ENCODE measurements at places on chromosomes 6 and 20. TPM values are rescaled to one million over a fixed set of nuclear protein-coding genes. Genes with fewer than 3 reads are reported as not detected.

The TXLNB gene
- total RNA-seq: 0.17 TPM

The MAD2L1BP gene
- 34.1 TPM for total RNA-seq

The UBD gene
- total RNA-seq: not detected

The LBP gene
- 0.48 TPM for total RNA-seq

GRCh38 chr6:118544105-118544504, 4.0 kb upstream of the PLN start:
- H3K4me3 ChIP-seq: no peak overlapping the region
- H3K4me1 ChIP-seq: no peaks in the 10 kb centered on the region
- DNase-seq: no peak
- H3K27ac ChIP-seq: no peak overlapping the region
- H3K27me3 ChIP-seq: no peaks in the 10 kb centered on the region
